ENCODE measurements at places on chromosomes 5 and 9. TPM values are rescaled to one million over a fixed set of nuclear protein-coding genes. Genes with fewer than 3 reads are reported as not detected.

Gene HABP4
- total RNA-seq: 8.6 TPM

Gene ARID3C
- under 0.01 TPM for total RNA-seq

Gene SHOC1
- not detected for total RNA-seq

Gene SUSD1
- 26.5 TPM for total RNA-seq

Gene PCDHGB3
- total RNA-seq: 2.6 TPM

Measured in dermis lymphatic vessel endothelial cell (primary cell).